NCI-H526 treated with DMSO at 0.1 percent for 48 hours (cell line): ENCODE measurements at places on chromosomes 1 and 21.

DNA sequence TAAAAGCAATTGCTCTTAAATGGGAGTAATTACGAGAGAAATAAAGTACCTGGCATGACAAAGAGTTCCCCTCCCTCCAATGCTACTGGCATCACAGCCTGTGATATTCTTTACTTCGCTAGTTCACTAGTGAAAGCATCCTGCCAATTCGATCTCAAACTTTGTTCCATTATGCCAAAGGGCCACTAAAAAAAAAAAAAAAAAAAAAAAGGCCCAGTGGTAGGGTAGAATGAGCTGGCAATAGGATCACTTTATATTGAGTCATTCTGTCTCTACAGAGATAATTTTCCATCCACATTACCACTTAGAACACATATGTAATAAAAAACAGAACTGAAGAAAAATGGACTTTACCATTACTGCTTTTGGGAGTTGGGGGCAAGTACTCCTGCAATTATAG lies 11.2 kb downstream of the PUM1 start:
- no peak for DNase-seq

DNA sequence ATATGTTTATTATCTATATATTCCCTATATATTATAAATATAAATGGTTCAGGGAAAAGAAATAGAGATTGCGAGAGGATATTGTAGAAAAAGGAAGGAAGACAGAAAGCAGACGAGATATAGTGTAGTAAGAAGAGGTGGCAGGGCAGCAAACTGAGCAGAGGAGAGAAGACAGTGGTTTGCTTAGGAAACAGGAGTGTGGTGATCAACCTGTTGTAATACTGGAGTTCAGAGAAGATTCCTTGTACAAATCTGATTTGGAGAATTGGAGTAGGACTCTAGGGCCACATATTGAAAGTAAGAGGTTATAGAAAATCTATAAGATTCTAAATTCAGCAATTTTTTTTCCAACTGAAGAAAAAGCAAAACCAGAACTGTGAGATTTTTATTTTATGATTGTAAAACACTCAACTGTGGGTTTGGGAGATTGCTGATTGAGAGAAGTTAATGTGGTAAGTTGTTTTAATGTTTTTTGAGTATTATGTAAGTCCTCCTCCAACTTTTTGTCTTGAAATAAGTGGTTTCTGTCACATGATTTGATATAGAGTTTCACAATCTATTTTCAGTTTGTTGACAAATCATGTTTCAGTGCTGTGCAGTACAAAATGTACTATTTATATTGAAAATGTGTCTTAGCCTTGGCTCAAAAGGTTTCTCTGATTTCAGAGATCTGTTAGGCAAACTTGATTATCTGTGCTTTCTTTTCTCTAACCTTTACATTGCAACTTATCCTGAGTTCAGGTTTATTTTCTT lies 9.6 kb upstream of the AMY2B start:
- no peak for DNase-seq

- DNase-seq: no peak
These were observed 18.9 kb upstream of the SCAF4 start for GRCh38 chr21:31750843-31751242.

DNA sequence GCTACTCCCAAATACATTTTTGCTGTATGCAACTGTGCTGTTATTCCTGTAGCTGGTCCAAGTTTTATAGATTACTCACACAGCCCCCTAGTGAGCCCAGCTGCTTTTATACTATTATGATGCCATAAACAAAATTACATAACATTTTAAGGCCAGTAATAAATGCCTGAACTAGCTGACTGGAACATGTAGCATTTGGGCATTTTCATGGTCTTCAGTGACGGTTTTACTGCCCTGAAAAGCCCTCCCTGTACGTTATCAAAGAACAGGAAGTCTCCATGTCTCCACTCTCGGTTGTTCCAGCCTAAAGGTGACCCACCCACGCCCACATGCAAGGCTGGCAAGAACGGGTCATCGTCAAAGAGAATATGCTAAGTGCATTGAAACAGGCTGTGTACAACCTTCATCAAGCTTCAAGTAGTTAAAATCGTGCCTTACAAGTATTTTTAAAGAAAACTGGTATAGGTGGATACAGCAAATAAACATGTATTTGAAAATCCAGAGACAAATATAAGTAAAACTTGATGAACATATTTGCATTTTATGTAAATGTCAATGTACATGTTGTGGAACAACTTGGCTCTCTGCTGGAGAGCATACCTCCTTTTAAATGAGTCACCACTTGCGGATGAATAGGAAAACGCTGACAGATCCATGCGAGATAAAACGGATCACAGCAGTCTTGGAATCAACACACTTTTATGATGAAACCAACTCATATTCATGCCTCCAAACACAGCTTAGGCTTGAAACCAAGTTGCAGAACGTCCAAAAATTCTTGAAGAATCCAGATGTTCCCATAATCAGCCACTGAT lies 520.5 kb downstream of the SMYD3 start:
- peak; percentile 71 for DNase-seq

- DNase-seq: no peak
These were observed 48.8 kb upstream of the HMGB4 start for GRCh38 chr1:33815061-33815460.

- no peak for DNase-seq
These were observed 46.1 kb downstream of the NME7 start for GRCh38 chr1:169321539-169321938.

DNA sequence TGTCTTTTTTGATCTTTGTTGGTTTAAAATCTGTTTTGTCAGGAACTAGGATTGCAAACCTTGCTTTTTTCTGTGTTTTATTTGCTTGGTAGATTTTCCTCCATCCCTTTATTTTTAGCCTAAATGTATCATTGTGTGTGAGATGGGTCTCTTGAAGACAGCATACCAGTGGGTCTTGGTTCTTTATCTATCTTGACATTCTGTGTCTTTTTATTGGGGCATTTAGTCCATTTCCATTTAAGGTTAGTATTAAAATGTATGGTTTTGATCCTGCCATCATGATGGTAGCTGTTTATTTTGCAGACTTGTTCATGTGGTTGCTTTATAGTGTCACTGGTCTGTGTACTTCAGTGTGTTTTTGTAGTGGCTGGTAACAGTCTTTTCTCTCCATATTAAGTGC lies 14.1 kb downstream of the ZNF678 start:
- no peak for DNase-seq

DNA sequence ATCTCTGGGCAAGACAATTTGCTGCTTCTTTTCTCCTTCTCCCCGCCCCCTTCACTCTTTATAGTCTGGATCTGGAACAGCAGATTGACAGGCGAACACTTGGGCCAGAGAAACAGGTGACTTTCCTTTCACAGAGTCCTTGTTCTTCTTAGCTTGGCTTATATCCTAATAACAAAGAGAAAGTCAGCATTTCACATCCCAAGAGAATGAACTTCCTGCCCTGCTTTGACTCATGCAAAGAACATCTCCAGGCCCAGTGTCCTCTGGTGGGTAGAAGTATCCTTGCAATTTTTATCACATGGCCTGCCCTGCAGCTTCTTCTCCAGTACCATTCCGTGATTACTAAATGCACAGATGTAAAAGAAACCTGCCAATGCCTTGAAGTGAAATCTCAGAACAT lies 764.4 kb downstream of the ADGRL2 start:
- DNase-seq: no peak

DNA sequence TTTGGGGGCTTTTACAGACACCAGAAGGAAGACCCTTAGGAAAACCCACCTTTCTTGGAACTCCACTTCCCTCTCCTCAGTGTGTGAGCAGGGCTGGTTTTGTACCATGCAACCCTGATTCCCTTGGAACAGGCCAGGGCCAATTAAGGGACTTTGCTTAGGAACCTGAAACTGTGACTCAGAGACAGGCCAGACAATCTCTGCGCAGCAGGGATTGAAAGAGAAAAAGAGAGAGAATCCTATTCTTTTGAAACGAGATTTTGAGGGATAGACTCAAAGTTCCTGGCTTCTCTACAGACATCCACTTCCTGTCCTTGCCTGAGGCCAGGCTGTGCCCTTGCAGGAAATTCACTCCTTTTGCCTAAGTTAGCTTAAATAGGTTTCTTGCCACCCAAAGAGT lies 23.1 kb upstream of the C1orf198 start:
- no peak for DNase-seq

GRCh38 chr1:193408782-193409293 lies 222.4 kb upstream of the B3GALT2 start:
- DNase-seq: no peak

DNA sequence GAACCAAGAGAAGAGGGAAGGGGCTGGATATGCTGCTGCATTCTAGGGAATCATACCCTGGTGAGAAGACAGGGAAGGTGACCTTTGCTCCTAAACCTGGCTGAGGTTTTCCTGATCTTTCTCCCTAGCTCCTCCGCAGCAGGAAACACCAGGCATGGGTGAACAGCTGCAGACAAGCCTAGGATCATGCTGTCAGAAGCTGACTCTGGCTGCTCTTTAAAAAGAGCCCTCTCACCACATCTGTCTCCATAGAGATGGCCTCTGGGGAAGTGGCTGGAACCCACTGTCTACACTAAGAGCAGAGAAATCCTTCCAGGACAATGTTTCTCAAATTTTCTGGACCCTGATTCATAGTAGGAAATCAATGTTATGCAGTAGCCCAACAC lies 57.6 kb downstream of the CD34 start:
- DNase-seq: no peak

GRCh38 chr1:214472364-214472763 lies 79.0 kb downstream of the PTPN14 start:
- no peak for DNase-seq

- no peak for DNase-seq
These were observed 10.5 kb upstream of the PRXL2B start for GRCh38 chr1:2575801-2576663.
